Keratinocyte (primary cell): ENCODE measurements at places on chromosomes 6 and 20.

DNA sequence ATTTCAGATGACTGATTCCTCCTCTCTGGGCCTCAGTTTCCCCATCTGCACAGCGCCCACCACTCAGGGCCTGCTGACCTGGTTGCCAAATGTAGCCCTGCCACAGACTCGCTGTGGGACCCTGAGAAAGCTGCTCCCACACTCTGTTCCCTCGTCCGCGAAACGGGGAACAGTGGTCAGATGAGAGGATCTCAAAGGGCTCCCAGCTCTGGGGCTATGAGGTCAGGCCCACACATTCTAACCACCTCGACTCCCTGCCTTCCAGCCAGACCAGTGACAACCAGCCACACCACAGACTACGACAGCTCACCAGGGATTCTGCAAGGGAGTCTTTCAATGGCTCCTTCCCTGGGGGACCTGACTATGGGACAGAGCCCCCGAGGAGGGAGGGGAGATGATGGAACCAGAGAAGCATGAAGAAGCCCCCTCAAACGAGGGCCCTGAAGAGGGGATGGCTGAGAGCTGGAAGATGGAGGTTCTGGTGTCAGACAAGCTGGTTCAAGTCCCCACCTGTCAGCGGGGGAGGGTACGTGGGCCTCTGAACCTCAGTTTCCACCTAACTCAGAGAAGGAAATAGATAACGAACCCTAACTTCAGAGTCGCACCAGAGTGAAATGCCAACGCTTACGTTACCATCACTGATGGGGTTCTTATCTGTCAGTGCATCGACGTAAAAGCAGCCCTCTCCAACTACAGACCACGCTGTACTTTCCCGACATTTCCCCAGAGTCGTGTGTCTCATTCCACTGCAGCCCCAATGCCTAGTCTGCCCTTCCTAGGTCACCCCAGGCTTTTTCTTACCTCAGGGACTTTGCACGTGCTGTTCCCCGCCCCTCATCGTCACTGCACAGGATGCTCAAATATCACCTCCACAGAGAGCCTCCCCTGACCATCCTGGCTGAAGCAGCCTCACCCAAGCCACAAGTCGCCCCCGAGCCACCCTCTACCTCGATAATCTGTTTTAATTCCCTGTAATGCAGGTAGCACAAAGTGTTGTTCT lies 60.5 kb downstream of the PREX1 start:
- no peak overlapping the region for H3K27ac ChIP-seq
- H3K4me3 ChIP-seq = no peak overlapping the region
- no peaks in the 10 kb centered on the region for H3K36me3 ChIP-seq
- no peaks in the 10 kb centered on the region for H3K4me1 ChIP-seq

- no peaks in the 10 kb centered on the region for H3K27me3 ChIP-seq
- H3K36me3 ChIP-seq = no peaks in the 10 kb centered on the region
- DNase-seq = no peak
- H3K4me1 ChIP-seq = no peaks in the 10 kb centered on the region
- H3K27ac ChIP-seq = no peak overlapping the region
- H3K4me3 ChIP-seq = no peak overlapping the region
These were observed 528.2 kb downstream of the HDGFL1 start for GRCh38 chr6:23097566-23097965.

DNA sequence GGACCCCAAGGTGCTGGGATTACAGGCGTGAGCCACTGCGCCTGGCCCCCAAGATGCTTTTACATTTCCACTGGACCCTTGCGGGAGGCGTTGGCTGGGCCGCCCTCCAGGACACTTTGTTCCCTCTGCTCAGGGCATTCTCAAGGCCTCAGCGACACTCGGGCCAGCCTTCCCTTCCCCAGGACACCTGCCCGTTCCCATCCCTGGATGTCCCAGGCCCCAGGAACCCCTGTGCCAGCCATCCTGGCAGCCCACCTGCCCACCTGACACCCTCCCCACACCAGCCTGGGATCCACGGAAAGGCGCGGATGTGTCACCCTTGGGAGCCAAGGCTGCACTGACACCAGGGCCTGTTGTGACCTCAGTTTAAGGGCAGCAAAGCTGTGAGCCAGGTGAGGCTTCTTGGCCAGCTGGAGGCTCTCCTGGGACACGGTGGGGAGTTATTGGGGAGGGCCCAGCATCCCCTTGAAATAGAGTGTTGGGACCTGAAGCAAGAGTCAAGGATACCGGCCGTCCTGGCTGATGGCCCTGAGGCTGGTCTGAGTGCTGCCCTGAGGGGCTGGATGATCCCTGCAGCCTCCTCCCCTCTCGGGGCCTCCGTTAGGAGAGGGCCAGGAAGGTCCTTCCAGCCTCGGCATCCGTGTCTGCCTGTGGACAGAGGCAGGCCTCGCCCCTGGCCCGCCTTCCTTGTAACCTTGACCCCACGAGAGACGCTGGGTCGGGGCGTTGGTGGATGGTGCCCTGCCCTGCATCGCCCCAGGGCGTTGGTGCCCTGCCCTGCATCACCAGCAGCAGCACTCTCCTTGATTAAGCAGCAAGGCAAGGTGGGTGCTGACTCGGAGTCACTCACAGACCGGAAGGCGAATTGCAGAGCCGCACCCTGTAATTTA lies 84.2 kb upstream of the BHLHE23 start:
- H3K27me3 ChIP-seq = peaks cover 12% of the 10 kb centered on the region
- no peaks in the 10 kb centered on the region for H3K36me3 ChIP-seq
- DNase-seq = no peak
- no peak overlapping the region for H3K27ac ChIP-seq

DNA sequence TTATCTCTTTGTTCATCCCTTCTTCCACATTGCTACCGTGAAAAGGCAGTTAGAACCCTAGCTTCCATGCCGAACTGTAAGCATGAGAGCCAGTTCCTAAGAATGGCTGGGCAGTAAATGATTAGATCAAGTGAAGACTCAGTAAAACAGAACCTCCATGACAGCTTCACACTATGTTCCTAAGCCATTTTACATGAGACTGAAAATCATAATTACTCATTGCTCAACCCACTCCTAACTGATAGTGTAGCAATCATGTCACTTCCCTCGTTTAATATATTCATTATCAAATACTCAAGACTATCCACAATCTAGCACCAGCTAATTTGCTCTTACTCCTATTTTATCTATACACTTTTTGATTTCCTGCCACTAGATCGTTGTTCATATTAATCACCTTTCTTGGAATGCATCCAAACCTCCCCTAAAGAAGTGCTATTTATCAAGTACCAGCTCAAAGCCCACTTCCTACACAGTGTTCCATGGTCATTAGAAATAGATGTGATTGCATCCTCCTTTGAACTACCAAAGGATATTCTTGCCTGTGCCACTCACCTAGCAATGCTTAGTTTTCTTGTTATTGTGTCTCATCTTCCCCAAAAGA lies 6.0 kb downstream of the TMEM30A start:
- H3K27ac ChIP-seq = peak overlapping the region; percentile 19
- no peak for DNase-seq
- no peak overlapping the region for H3K4me3 ChIP-seq
- no peaks in the 10 kb centered on the region for H3K36me3 ChIP-seq
- H3K27me3 ChIP-seq = no peaks in the 10 kb centered on the region

DNA sequence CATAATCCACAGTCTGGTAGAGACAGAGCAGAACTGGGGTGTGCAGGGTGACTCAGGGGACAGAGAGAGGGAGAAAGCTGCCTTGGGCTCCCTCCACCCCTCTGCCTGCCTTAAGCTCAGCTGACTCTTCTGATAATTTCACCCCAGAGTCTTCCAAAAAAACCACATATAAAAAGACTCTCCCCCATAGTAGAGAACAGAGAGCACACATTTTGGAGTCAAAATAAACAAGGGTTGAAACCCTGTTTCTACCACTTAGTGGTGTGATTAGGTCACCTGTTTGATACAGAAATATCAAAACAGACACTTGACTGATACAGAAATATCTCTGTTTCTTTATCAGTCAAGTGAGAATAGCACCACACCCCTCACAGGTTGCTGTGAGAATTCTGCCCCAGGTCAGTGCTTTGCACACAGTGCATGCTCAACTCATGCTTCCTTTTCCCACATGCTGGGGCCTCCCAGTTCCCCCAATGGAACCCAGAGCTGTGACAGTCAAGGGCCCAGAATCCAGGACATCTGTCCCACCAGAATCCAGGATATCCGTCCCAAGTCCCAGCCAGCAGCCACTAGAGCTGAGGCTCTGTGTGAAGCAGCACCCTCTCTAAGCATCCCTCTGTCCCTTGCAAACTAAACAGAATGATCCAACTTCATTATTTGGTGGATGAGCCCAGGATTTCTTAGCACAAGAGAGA lies 1.2 kb downstream of the TREML2 start:
- no peak overlapping the region for H3K27ac ChIP-seq
- DNase-seq = no peak
- H3K27me3 ChIP-seq = no peaks in the 10 kb centered on the region
- H3K4me1 ChIP-seq = peaks cover 9% of the 10 kb centered on the region

- no peaks in the 10 kb centered on the region for H3K36me3 ChIP-seq
- peak overlapping the region; percentile 60 for H3K27ac ChIP-seq
- no peaks in the 10 kb centered on the region for H3K27me3 ChIP-seq
- peaks cover 12% of the 10 kb centered on the region for H3K4me1 ChIP-seq
These were observed 399.5 kb downstream of the PHF3 start for GRCh38 chr6:64034910-64035655.

DNA sequence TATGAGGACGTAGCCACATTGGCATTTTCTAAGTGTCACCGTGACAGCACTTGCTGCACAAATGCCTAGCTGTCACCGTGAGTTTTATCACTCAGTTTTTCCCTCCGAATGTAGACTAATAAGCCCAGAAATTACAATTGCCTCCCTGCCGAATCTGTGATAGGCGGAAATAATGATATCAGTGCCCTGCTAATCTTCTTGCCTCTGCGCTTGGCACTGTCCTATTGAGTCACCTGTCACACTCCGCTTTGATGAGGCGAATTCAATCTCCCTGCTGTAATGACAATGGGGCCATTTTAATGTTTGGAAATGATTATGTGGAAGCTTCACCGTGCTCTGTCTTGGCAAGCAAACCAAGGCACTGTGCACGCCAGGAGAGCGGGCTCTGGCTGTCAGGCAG lies 112.8 kb downstream of the LINC00237 start:
- no peak overlapping the region for H3K27ac ChIP-seq
- no peaks in the 10 kb centered on the region for H3K4me1 ChIP-seq
- H3K4me3 ChIP-seq = no peak overlapping the region
- no peaks in the 10 kb centered on the region for H3K27me3 ChIP-seq

- no peaks in the 10 kb centered on the region for H3K36me3 ChIP-seq
- peaks cover 9% of the 10 kb centered on the region for H3K4me1 ChIP-seq
- H3K27me3 ChIP-seq = no peaks in the 10 kb centered on the region
- H3K27ac ChIP-seq = no peak overlapping the region
- DNase-seq = no peak
- H3K4me3 ChIP-seq = no peak overlapping the region
These were observed 365.8 kb upstream of the MARCKS start for GRCh38 chr6:113491376-113491775.

DNA sequence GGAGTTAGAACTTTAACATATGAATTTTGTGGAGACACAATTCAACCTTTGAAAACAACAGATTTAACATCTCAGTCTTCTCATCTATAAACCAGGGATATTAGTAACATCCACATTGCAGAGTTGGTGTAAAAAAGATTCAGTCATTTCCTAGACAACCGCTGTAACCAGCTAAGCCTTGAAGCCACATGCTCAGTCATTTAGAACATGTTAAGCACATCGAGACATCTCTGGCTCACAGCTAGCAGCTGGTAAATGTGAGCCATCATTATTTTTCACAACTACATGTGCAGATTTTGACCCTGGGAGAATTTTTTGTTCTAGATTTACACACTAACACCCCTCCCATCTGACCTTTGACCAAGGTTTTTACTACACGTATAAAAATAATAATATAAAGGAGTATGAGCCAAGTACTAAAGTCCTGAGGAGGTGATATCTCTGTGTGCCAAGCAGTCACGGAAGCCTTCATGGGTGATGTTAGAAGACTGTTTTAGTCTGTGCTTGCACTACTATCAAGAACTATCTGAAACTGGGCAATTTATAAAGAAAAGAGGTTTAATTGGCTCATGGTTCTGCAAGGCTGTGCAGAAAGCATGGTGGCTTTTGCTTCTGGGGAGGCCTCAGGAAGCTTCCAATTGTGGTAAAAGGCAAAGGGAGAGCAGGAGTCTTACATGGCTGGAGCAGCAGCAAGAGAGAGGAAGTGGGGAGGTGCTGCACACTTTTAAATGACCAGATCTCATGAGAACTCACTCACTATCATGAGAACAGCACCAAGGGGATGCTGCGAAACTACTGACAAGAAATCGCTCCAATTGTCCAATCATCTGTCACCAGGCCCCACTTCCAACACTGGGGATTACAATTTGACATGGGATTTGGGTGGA lies 48.7 kb upstream of the IL20RA start:
- no peak overlapping the region for H3K4me3 ChIP-seq
- no peak for DNase-seq
- peaks cover 3% of the 10 kb centered on the region for H3K4me1 ChIP-seq
- H3K36me3 ChIP-seq = no peaks in the 10 kb centered on the region
- no peaks in the 10 kb centered on the region for H3K27me3 ChIP-seq
- H3K27ac ChIP-seq = no peak overlapping the region

DNA sequence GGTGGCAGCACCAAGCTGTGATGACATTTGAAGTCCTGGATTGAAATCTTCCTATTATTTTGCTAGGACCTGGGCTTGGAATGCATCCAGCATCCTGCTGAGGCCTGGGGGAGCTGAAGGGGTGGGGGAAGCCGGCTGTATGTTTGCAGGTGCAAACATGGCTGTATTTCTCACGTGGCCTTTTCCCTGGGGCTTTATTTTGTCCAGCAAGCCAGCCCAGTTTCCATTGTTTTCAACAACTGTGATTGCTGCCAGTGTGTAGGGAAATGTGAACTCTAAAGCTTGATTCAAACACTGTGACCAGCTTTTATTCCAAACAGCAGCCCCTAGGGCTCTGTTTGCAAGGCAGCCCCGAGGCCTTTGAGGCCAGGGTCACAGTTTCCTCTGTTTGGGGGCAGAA lies 683.0 kb downstream of the DHX35 start:
- no peak overlapping the region for H3K4me3 ChIP-seq
- DNase-seq = no peak
- no peak overlapping the region for H3K27ac ChIP-seq
- no peaks in the 10 kb centered on the region for H3K4me1 ChIP-seq

DNA sequence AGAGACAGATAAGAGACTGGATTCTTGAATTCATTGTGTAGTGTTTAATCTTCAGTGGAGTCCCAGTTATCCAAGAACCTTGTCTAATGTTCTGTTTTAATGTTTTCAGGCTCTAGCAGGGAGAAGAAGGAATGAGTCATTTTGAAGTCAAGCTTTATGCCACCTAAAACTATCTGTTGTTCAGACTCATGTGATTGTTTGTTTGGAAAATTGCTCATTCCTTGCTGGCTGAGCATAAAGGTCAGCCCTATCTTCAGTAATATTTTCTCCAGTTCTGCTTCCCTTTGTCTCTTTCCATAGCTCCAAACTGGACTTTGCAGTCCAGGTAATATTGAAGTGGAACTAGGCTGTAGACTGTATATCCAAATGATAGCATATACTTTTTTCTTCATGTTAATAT lies 34.2 kb downstream of the CLVS2 start:
- H3K27ac ChIP-seq = no peak overlapping the region
- H3K27me3 ChIP-seq = no peaks in the 10 kb centered on the region
- DNase-seq = no peak
- no peaks in the 10 kb centered on the region for H3K4me1 ChIP-seq

- H3K27me3 ChIP-seq = peaks cover 12% of the 10 kb centered on the region
- peaks cover 12% of the 10 kb centered on the region for H3K4me1 ChIP-seq
- no peak for DNase-seq
- H3K27ac ChIP-seq = no peak overlapping the region
- H3K36me3 ChIP-seq = no peaks in the 10 kb centered on the region
- H3K4me3 ChIP-seq = no peak overlapping the region
These were observed 34.8 kb downstream of the MYLIP start for GRCh38 chr6:16163535-16164300.

- DNase-seq = no peak
- H3K4me1 ChIP-seq = peaks cover 21% of the 10 kb centered on the region
- no peaks in the 10 kb centered on the region for H3K36me3 ChIP-seq
These were observed 44.9 kb upstream of the SUPT3H start for GRCh38 chr6:45422503-45423110.
